ENCODE measurements at places on chromosomes 11 and 22.

- DNase-seq = no peak
Observed at GRCh38 chr11:21965221-21965620, 227.7 kb upstream of the ANO5 start.

DNA sequence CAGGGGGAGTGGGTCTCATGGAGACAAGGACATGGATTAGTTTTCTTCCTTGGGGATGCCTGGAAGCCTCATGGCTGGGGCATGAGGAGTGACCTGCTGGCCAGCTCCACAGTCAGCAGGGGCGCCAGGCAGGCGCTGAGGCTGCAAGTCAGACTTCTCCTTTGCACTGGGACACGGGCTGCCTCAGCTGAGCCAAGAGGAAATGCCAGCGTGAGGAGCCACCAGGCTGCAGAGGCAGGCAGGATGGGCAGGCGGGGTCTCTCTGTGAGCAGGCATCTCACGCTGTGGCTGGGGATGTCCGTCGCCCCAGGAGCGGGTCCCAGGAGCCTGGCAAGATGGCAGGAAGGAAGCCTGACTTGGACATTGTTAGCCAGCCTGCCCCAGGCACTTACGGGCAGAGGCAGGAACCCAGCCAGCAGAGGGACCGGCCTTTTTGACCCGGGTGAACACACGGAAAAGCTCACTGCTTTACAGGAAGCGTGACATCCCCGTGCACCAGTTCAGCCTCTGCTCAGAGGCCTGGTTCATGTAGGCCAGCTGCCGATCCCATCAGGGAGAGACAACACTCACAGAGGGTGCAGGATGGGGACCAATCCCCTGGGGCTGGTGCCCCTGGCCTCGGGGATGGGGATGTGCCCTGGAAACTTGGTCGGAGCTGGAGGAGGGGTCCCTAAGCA is 10.2 kb downstream of the GNB1L start:
- no peak for DNase-seq

- DNase-seq = no peak
Observed at GRCh38 chr11:115317277-115318185, 186.7 kb downstream of the CADM1 start.

DNA sequence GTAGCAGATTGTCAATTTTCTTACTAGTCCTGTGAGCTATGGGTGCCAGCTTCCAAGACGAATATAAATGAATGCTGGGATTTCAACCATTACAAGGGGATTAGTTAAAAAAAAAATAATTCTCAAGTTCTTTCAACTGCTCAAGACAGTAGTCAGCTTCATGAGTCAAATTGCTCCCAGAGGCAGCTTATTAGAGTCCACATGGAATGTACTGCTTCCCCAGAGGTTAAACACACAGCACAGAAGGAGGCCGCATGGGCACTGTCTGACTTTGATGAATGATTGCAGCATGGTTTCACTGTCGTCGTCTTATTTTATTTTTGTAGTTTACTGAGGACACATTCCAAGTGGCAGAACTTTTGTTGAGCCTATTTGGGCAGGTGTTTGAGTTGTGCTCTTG is 563.2 kb downstream of the TMEM135 start:
- DNase-seq = no peak

GRCh38 chr11:130782361-130783222 is 133.7 kb downstream of the SNX19 start:
- no peak for DNase-seq

DNA sequence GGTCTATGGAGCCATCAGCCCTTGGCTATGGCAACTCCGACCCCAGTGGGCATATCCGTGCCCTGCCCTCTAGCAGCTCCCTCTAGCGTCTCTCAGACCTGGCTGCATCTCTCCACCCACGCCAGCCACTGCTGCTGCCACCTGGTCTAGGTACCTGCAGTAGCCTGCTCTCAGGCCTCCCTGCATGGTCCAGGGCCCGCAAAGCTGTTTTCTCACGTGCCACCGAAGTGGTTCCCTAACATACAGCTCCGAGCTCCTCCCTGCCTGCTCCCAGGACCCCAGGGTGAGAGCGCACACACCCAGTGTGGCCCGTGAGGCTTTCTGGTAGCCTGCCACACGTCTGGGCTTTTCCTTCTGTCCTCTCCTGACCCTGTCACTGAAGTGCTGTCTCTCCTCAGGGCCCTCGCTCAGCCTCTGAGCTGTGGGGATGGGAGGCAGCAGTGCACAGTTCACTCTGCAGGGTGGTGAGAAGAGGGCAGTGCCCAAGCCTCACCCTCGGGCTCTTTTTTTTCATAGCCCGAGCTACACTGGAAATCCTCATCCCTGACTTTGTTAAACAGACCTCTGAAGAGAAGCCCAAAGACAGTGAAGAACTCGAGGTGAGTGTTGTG is 14.3 kb downstream of the DGCR8 start:
- DNase-seq = no peak

GRCh38 chr11:47216121-47216798 is 1.5 kb downstream of the DDB2 start:
- peak; percentile 45 for DNase-seq

DNA sequence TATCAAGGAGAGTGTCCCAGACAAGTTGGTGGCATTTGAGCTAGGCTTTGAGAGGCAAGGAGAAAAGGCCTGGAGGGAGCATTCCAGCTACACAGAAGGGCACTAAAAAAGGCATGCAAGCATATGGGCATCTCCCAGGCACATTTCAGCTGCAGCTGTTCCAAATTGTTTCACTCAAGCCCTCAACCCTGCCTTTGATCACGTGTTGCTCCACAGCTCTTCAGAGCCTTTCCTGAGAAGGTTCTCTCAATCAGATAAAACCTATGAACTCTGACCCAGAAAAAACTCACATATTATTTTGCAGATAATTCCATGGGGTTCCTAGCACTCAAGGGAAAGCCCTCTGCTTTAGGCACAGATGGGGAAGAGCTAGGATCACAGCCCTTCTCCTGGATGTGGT is 24.4 kb upstream of the HSPA8 start:
- DNase-seq = no peak

GRCh38 chr11:8201644-8202365 is 33.0 kb upstream of the RIC3 start:
- no peak for DNase-seq

DNA sequence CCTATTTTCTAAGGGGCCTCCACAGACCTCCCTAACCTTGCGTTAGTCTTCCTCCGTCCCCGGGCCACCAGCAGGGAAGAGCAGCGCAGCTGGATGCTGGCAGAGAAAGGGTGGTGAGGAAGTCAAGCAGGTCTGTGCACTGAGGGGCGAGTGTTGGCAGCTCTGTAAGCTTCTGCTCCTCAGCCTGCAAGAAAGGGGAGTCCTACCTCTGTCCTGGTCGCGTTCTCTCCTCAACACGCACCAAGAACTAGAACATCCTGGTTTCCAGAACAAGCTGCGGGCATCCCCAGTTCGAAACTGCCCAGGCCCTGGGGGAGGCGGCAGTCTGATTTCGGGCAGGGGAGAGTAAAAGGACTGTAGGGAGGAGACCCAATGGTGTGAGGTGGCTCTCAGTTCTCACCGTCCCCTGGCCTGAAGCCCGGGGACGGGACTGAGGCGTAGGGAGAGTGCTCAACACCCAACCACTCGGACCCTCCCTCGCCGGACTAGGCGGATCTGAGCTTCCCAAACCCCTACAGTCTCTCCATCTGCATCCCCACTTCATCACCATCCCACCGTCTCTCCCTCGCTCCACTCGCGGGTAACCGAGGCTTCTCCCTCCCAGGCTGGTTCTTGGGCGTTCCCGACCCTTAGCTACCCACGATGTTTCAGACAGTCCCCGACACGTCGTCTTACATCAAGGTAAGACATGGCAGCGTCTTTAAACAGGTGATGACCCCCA is 7.7 kb upstream of the FLI1 start:
- no peak for DNase-seq

- DNase-seq = no peak
Observed at GRCh38 chr11:33027233-33027632, 11.6 kb downstream of the DEPDC7 start.

GRCh38 chr22:22111267-22111751 is 128.7 kb upstream of the TOP3B start:
- DNase-seq = peak; percentile 56

DNA sequence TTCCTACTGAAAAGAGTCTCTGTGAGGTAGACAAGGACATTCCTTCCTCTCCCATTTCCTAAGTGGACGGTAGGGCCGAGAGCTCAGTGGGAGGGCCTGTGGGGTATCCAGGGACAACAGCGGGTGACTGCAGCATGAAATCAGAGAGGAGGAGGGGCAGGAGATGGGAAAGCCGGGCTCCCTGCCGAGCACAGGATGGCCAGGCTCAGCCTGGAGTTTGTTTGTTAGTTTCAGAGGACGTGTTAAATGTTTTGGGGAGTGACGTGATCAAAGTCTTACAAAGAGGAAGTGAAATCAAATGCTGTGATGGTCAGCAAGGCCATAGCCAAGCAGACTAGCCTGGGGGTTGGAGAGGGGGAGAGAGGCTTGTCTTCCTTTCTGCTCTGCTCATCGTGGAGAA is 152.7 kb downstream of the ADAMTS15 start:
- DNase-seq = no peak

DNA sequence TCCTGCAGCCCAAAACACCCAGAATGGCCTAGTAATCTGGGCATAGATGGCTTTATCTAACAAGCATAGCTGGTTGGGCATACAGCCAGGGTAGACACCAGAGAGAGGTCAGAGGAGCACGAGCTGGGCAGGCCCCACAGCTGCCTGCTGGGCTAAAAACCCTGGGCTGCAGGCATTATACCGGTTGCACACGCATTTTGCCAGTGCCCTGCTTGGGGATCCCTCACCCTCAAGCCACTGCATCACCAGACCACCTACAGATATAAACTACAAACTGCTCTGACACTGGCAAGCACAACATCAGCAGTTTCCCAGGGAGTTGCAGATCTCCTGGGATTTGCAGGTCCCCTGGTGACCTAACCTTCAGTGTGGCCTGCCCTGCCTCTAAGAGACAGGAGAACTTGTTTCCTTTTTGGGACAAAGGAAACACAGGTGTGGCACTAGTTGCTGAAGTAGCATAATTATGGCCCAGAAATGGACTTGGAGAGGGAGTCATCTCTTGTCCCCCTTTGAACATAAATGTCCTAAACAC is 79.1 kb upstream of the SC5D start:
- DNase-seq = no peak

DNA sequence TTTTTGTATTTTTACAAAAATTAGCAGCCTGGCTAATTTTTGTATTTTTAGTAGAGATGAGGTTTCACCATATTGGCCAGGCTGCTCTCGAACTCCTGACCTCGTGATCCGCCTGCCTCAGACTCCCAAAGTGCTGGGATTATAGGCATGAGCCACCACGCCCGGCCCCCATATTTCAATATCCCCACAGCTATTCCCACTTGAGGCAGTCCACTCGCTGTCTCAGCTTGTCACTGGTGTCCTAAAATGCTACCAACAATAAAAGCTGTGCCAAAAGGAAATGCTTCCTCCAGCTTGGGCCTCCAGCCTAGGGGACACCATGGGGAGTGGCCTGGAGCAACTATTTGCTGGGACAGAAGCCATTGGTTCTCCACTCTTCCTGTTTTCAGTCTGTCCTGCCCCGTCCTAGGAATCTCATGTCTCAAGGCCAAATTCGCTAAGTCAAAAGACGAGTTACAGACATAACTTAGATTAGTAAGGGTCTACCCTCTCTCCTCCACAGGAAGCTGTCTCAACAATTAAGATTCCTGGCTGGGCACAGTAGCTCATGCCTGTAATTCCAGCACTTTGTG is 7.3 kb upstream of the SPINDOC start:
- no peak for DNase-seq

GRCh38 chr22:45090497-45090910 is 73.2 kb upstream of the NUP50 start:
- no peak for DNase-seq

- DNase-seq = no peak
Observed at GRCh38 chr11:112961751-112962578, 745 bp downstream of the NCAM1 start.

Data from skeletal muscle cell (primary cell).